A172 (cell line): ENCODE measurements at places on chromosomes 7 and 10. TPM values are rescaled to one million over a fixed set of nuclear protein-coding genes. Genes with fewer than 3 reads are reported as not detected.

Gene TUBB8
- not detected in 2 replicates for total RNA-seq

Gene BMPR1A
- total RNA-seq = 50.1 and 57.2 TPM in 2 replicates

Gene STEAP1
- total RNA-seq = 0.83 and 1.5 TPM in 2 replicates

Gene SPDYE2
- total RNA-seq = 0.10 TPM in 1 of 2 replicates, not detected in the other

Gene BTBD16
- total RNA-seq = not detected in 2 replicates

Gene CRYGN
- 1.2 TPM in 1 of 2 replicates, not detected in the other for total RNA-seq

Gene GIMAP1
- not detected in 2 replicates for total RNA-seq

Gene GDI2
- total RNA-seq = 447 and 488 TPM in 2 replicates

Gene ADD3
- total RNA-seq = 44.9 and 63.3 TPM in 2 replicates

Gene ST8SIA6
- total RNA-seq = 1.00 and 1.2 TPM in 2 replicates

Gene CPA2
- not detected in 2 replicates for total RNA-seq

Gene NRAP
- not detected in 2 replicates for total RNA-seq

Gene C10orf105
- total RNA-seq = not detected in 2 replicates

Gene TMEM196
- not detected in 2 replicates for total RNA-seq

Gene BRI3
- 107 and 132 TPM in 2 replicates for total RNA-seq

Gene ATOH7
- total RNA-seq = not detected in 2 replicates

Gene ANKRD1
- 705 and 1,018 TPM in 2 replicates for total RNA-seq

Gene EEPD1
- total RNA-seq = 26.3 and 29.2 TPM in 2 replicates

Gene VGF
- total RNA-seq = 1.0 and 1.3 TPM in 2 replicates

Gene SUGCT
- total RNA-seq = 3.3 and 4.6 TPM in 2 replicates

Gene GCK
- not detected in 2 replicates for total RNA-seq

Gene CYP3A7
- not detected in 2 replicates for total RNA-seq

Gene NEUROG3
- not detected in 2 replicates for total RNA-seq

Gene INSYN2A
- 0.05 and 0.29 TPM in 2 replicates for total RNA-seq

Gene CFAP70
- total RNA-seq = 0.36 and 0.72 TPM in 2 replicates

Gene PDAP1
- total RNA-seq = 236 and 279 TPM in 2 replicates

Gene GLRX3
- 158 and 197 TPM in 2 replicates for total RNA-seq

Gene EN2
- total RNA-seq = not detected in 2 replicates

Gene PLEKHS1
- total RNA-seq = 0.31 TPM in 1 of 2 replicates, not detected in the other

Gene DLX6
- not detected in 2 replicates for total RNA-seq

Gene BHLHA15
- not detected in 2 replicates for total RNA-seq

Gene CRPPA
- total RNA-seq = 0.16 and 0.26 TPM in 2 replicates

Gene HACD1
- 109 and 157 TPM in 2 replicates for total RNA-seq

Gene TNS3
- 95.2 and 97.2 TPM in 2 replicates for total RNA-seq

Gene GLI3
- total RNA-seq = 2.5 and 2.8 TPM in 2 replicates

Gene NUTM2A
- total RNA-seq = 0.26 and 0.36 TPM in 2 replicates

Gene MEPCE
- 33.4 and 34.8 TPM in 2 replicates for total RNA-seq

Gene TFPI2
- total RNA-seq = 6.2 and 6.5 TPM in 2 replicates

Gene SCART1
- total RNA-seq = not detected in 2 replicates

Gene KIAA1217
- 3.8 and 4.7 TPM in 2 replicates for total RNA-seq

Gene STK32C
- total RNA-seq = 19.4 and 23.0 TPM in 2 replicates

Gene MOGAT3
- not detected in 2 replicates for total RNA-seq
